ENCODE measurements at places on chromosomes 3 and 15. TPM values are rescaled to one million over a fixed set of nuclear protein-coding genes. Genes with fewer than 3 reads are reported as not detected.

- H3K36me3 ChIP-seq, result no peaks in the 10 kb centered on the region
- H3K27ac ChIP-seq, result no peak overlapping the region
- no peaks in the 10 kb centered on the region for H3K27me3 ChIP-seq
- DNase-seq, result peak; percentile 76
- no peak overlapping the region for H3K4me3 ChIP-seq
- H3K4me1 ChIP-seq, result peaks cover 12% of the 10 kb centered on the region
These were observed 53.5 kb downstream of the SUCNR1 start for GRCh38 chr3:151926956-151927355.

GRCh38 chr15:63502843-63503738 is 1.3 kb upstream of the USP3 start:
- no peaks in the 10 kb centered on the region for H3K27me3 ChIP-seq
- peak; percentile 87 for DNase-seq
- no peaks in the 10 kb centered on the region for H3K36me3 ChIP-seq
- peak overlapping the region; percentile 43 for H3K4me3 ChIP-seq

DNA sequence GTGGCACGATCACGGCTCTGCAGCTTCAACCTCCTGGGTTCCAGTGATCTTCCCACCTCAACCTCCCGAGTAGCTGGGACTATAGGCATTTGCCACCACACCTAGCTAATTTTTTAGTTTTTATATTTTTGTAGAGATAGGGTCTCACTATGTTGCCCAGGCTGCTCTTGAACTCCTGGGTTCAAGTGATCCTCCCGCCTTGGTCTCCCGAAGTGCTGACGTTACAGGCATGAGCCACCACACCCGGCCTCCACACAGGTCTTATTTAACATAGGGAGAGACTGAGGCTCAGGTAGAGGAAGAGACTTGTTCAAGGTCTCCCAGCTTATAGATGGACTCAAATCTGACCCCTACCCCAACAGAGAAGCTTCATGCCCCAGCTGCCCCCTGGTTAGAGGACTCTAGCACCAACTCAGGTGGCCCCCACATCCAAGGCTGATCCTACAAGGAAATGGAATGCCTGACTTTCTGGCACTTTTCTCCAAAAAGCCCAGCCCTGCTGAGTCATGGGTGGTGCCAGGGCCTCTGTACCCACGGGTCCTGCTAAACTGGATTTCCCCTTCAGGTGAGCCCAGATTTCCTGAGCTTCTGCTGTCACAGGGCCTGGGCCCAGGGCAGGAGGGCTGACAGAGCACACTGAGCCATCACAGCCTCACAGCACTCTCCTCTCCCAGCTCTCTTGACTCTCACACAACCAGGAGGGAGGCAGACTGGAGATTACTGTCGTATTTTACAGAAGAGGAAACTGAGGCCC is 5.6 kb downstream of the TMEM40 start:
- H3K36me3 ChIP-seq, result no peaks in the 10 kb centered on the region
- H3K4me3 ChIP-seq, result no peak overlapping the region
- H3K27me3 ChIP-seq, result no peaks in the 10 kb centered on the region
- H3K4me1 ChIP-seq, result peaks cover 14% of the 10 kb centered on the region

- H3K4me1 ChIP-seq, result no peaks in the 10 kb centered on the region
- H3K27me3 ChIP-seq, result no peaks in the 10 kb centered on the region
- no peaks in the 10 kb centered on the region for H3K36me3 ChIP-seq
- H3K4me3 ChIP-seq, result no peak overlapping the region
These were observed 239.4 kb downstream of the OXSM start for GRCh38 chr3:26029321-26029720.

GRCh38 chr3:67468511-67468910 is 185.9 kb downstream of the SUCLG2 start:
- H3K36me3 ChIP-seq, result peaks cover 2% of the 10 kb centered on the region
- no peaks in the 10 kb centered on the region for H3K4me1 ChIP-seq
- H3K27me3 ChIP-seq, result no peaks in the 10 kb centered on the region
- no peak overlapping the region for H3K27ac ChIP-seq

DNA sequence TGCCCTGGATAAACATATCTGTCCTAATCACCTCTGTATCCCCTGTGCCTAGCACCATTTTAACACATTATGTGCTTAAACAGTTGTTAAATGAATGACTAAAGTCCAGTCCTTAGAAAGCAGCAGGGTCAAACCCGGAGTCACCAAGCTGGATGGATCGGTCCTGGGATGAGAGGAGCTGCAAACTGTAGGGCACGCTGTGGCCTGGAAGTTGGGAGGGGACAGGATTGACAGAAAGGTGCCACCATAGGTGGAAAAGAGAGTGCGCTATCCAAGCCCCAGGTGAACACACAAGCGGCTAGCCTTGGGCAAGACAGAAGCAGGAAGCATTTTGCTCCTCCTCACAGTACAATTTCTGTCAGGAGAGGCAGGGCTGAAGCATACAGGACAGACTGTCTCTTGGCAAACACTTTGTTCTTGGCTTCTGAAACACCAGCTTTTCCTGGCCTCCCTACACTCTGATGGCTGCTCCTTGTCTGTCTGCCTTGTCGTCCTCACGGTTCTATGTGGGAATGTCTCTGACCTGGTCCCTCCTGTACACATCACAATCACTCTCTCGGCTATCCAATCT is 48.4 kb upstream of the KY start:
- no peak overlapping the region for H3K27ac ChIP-seq
- no peaks in the 10 kb centered on the region for H3K4me1 ChIP-seq
- H3K4me3 ChIP-seq, result no peak overlapping the region

GRCh38 chr3:69232482-69232881 is 110.1 kb upstream of the LMOD3 start:
- H3K27me3 ChIP-seq, result peaks cover 22% of the 10 kb centered on the region
- no peaks in the 10 kb centered on the region for H3K36me3 ChIP-seq
- no peak overlapping the region for H3K27ac ChIP-seq
- H3K4me1 ChIP-seq, result no peaks in the 10 kb centered on the region

DNA sequence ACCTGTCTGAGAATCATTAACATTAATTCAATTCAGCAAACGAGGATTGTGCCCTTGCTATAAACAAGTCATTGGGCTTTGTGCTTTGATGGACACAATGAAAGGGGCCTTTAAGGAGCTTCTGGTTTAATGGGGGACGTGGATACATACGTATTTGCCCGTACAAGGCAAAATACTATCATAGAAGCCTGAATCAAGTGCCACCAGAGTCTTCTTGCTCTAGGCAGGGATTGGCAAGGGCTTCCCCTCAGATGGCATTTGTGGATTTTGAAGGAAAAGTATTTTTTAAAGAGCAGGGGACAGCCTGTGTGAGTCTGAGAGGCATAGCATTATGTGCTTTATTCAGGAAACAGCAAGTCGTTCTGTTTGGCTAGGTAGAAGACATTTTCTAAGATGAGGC is 83.7 kb upstream of the NEDD4 start:
- DNase-seq, result no peak
- H3K27me3 ChIP-seq, result 0 out of 2 replicates have a peak, but pooled peaks cover 1% of the 10 kb centered on the region
- H3K36me3 ChIP-seq, result no peaks in the 10 kb centered on the region
- H3K27ac ChIP-seq, result no peak overlapping the region

GRCh38 chr3:172739462-172739861 is 11.1 kb upstream of the ECT2 start:
- no peak overlapping the region for H3K4me3 ChIP-seq
- H3K27ac ChIP-seq, result no peak overlapping the region
- H3K36me3 ChIP-seq, result no peaks in the 10 kb centered on the region

DNA sequence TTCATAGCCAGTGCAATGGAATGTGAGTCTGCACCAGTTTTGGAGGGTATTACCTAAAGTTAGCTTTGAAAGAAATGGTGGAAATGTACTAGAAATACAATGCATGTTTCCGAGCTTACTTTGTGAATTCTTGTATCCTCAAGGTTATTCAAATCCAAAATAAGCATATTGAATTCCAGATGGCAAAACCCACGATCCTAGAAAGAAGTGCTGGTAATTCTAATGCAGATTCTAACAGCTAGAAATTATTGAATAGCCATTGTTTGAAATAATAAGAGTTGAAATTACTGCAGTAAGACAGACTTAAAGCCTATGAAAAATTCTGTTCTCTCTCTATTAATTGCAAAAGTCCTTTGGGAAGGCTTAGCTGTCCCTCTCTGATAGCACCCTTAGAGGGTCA is 258.4 kb downstream of the CHL1 start:
- no peaks in the 10 kb centered on the region for H3K36me3 ChIP-seq
- H3K27me3 ChIP-seq, result no peaks in the 10 kb centered on the region
- H3K4me3 ChIP-seq, result no peak overlapping the region
- H3K27ac ChIP-seq, result no peak overlapping the region

DNA sequence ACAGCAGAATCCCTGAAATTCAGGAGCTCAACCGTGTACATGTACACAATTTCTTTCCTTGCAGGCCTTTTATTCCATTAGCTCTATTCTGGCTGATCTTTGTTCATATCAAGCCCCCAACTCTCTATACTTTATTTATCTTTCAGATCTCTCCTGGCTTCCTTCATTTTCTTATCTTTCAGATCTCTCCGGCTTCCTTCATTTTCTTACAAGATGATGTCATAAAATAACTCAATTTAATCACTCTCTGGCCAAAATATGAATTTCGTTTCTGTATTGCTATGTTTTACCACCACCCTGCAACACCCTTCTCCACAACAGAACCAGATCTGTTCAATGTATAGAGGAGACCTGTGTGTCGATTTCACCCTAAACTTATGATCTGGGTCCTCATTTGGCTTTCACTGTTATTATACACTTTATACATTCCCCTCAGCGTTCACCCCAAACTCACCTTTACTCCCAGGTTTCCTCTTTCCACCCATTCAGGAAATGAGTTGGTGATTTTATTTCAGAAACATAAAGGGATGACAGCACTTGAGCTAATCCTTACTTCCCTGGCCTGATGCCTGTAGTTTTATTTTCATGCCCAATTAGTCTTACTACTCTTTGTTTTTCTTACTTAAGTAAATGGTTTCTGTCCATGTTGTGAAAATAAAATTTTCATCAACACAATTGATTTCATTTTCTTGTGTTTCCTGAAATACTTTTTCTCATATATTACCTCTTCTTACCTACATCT is 195.5 kb downstream of the BCHE start:
- no peaks in the 10 kb centered on the region for H3K27me3 ChIP-seq
- H3K36me3 ChIP-seq, result no peaks in the 10 kb centered on the region
- H3K27ac ChIP-seq, result no peak overlapping the region
- DNase-seq, result no peak
- H3K4me1 ChIP-seq, result no peaks in the 10 kb centered on the region
- H3K4me3 ChIP-seq, result no peak overlapping the region

DNA sequence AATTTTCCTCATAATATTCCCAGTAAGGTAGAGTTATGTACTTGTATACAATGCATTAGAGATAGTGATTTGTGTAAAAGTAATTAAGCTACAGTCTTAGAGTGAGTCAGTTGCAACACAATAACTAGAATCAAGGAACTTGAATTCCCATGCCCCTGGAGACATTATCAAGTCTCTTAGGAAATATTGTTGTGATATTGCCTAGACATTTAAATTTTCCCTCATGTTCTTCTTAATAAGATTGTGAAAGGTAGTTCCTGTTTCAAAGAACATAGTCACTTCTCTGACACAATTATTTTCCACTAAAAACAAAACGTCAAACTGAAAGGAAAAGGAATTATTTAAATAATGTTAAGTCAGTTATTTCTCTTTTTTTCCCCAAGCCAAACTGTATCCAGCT is 13.0 kb upstream of the ATP1B3 start:
- H3K4me1 ChIP-seq, result no peaks in the 10 kb centered on the region
- H3K4me3 ChIP-seq, result no peak overlapping the region
- H3K27me3 ChIP-seq, result peaks cover 4% of the 10 kb centered on the region
- H3K36me3 ChIP-seq, result no peaks in the 10 kb centered on the region
- no peak overlapping the region for H3K27ac ChIP-seq
- DNase-seq, result no peak

- H3K27ac ChIP-seq, result no peak overlapping the region
- no peaks in the 10 kb centered on the region for H3K4me1 ChIP-seq
- H3K36me3 ChIP-seq, result no peaks in the 10 kb centered on the region
- DNase-seq, result no peak
- H3K27me3 ChIP-seq, result no peaks in the 10 kb centered on the region
These were observed 29.1 kb upstream of the TNIK start for GRCh38 chr3:171489348-171489747.

DNA sequence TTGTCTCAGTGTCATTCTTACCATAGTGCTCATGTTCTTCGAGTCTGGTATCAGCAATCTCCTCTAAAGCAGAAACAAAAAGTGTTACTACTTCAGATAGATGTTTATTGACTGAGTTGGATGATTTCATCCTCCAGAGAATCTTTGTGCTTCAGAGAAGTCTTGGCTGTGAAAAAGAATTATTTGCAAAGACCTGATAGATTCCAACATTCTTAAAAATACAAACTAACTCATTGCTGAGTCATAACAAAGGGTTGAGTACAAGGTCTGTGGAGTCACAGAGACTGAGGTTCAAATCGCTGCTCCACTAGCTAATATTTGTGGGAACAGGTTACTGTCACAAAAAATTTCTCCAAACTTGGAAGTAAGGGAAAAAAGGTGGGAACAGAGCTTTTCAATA is 9.0 kb upstream of the STRIT1 start:
- no peaks in the 10 kb centered on the region for H3K4me1 ChIP-seq
- peak; percentile 84 for DNase-seq
- H3K4me3 ChIP-seq, result no peak overlapping the region

DNA sequence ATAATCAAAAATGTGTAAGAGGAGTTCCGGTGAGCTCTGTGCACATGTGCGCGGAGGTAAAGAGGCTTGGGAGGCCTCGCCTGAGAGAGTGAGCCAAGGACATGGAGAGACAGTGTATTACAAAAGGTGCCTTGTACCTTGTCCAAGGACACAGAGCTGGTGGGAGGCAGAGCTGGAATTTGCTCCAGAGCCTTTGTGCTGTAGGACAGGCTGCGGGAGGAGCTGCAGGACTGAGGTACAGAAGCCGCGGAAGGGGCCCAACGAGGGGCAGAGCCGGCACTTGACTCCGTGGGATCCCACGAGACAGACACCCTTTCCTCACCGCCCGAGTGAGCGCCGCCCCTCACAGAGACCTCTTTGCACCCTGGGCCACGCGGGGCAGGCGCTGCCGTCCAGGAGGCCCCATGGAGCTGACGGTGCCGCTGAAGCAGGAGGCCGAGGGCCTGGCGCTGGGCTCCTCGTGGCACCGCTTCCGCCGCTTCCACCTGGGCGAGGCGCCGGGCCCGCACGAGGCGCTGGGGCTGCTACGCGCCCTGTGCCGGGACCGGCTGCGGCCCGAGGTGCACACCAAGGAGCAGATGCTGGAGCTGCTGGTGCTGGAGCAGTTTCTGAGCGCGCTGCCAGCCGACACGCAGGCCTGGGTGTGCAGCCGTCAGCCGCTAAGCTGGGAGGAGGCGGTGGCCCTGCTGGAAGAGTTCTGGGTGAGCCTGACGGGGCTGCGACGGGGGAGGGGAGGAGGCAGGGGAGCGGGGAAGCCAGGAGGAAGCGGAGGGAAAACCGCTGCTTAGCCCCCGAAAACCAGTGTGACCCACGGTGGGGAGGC is 68.7 kb downstream of the SLTM start:
- H3K36me3 ChIP-seq, result no peaks in the 10 kb centered on the region
- H3K27ac ChIP-seq, result no peak overlapping the region
- no peak overlapping the region for H3K4me3 ChIP-seq
- no peaks in the 10 kb centered on the region for H3K4me1 ChIP-seq
- no peak for DNase-seq
- no peaks in the 10 kb centered on the region for H3K27me3 ChIP-seq

GRCh38 chr15:88636050-88636449 is 2.8 kb upstream of the ISG20 start:
- DNase-seq, result no peak
- H3K4me1 ChIP-seq, result peaks cover 18% of the 10 kb centered on the region
- no peak overlapping the region for H3K27ac ChIP-seq
- no peaks in the 10 kb centered on the region for H3K27me3 ChIP-seq

Gene AADAC
- not detected for total RNA-seq

Gene NR2E3
- total RNA-seq, result under 0.01 TPM

Gene FBXW12
- not detected for total RNA-seq

All from IMR-90 (cell line).